Neural crest cell (in vitro differentiated cells): ENCODE measurements at places on chromosomes 13 and 19.

GRCh38 chr13:111948811-111949210 is 118.1 kb upstream of the SOX1 start:
- no peak for DNase-seq

DNA sequence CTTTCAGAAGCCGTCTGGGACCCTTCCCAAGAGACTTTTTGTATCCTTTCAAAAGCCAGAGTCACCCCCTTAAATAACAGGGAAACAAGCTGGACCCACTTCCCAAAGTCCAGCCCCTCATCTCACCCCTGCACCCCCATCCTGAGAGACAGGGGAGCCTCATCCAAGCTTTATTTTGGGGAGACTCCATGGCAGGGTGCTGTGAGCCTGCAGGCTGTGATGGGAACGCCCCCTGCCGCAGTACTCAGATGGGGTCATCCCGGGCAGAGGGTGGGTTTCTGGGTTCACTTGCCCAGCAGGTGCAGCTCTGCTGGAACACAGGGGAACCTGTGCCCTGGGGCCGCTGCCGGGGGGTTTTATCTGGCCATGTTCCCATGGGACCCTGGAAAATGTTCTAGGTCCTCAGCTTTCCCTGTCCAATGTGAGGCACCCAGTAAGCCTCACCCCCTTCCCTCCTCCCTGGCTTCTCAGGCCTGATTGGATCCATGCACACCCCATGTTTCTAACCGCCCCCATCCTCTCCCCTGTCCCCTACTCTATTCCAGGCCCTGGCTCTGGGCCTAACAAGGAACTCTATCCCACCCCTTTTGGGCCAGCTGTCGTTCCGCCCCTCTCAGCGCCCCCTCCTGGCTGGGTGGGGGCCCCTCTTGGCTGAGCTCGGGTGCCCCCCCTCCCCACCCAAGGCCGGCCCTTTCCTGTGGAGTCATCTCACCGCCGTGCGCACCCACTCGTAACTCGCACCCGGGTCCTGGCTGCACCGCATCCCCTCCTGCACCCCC is 1.0 kb downstream of the HIF3A start:
- DNase-seq, result no peak

GRCh38 chr13:96771486-96772367 is 222.5 kb downstream of the OXGR1 start:
- DNase-seq, result no peak

DNA sequence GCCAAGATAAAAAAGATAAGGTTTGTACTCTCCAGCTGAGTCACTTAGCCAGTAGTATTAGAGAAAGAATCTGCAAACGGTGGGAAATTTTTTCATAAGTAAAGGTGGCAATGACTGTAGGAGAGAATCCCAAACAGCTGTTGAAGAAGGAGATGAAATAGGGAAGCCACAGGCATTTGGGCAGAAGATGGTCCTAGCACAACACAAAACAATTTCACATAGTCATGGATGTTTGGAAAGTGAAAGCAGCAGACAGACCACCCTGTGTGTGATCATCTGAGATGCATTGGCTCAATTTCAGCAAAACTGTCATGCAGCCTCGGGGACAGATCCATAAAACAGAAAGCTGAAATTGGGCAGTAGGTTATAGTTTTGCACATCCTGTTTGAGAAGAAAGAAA is 2832.4 kb downstream of the PCDH9 start:
- no peak for DNase-seq

DNA sequence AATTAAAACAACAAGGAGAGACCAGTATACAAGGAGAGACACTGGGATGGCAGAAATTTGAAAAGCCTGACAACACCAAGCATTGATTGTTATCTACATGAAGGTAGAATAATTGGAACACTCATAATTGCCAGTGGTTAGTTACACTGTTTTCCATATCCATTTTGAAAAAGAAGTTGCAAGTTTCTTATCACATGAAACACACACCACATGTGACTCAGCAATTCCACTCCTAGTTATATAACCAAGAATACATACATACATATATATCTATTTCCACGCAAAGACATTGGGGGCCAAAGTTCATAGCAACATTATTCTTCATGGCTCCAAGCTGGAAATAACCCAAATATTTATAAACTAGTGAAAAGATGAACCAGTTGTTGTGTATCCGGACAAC is 15.2 kb upstream of the PABPC3 start:
- no peak for DNase-seq

DNA sequence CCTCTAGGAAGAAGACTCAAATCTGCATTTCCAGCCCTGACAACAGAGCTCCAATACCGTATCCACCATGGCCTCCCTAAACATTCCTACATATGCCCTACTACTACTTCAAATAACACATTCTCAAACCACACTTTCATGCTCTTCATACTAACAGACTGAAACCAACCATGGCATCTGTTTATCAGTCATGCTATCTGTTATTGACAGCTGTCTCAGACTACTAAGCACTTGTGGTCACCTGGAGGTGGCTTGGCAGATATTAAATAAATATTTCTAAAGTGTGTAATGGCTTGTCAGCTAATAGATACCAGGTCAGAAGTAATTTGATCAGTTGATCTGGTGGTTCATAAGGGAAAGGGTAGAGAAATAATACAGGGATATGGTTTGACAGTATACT is 489.1 kb downstream of the DIAPH3 start:
- no peak for DNase-seq

GRCh38 chr19:31319465-31319864 is 29.8 kb downstream of the TSHZ3 start:
- no peak for DNase-seq

DNA sequence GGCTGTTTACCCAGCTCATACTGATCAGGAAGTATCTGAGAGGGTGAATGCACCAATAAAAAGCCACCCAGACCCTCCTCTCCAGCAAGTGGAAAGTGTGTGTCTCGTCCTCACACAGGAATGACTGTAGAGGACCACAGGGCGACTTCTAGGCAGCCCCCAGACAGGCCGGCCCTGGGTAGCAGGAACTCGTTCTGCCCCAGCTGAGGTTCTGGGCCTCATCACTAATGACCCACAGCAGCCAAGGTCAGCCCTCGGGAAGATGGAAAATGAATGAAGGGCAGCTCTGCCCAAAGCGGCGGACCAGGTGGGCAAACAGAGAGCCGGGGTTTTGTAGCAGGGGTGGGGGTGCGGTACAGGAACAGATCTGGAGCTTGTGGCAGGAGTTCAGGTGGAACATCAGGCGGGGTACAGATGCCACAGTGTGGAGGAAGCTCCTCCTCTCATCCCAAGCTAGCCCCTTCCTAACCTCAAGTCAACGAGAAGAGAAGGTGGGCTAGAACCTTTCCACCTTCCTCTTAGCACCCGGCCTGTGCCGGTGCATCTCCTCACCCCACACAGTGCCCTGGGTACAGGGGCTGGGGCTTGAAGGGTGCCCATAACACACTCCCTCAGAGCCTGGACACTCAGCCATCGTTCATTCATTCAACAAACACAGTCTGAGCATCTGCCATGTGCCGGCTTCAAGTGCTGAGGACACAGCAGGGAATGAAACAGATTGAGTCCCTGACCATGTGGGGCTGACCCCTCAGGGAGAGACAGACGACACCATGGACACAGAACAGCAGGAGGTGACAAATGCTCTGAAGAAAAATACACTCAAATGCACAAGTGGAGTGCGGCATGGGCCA is 36.2 kb downstream of the RFX2 start:
- DNase-seq, result no peak

DNA sequence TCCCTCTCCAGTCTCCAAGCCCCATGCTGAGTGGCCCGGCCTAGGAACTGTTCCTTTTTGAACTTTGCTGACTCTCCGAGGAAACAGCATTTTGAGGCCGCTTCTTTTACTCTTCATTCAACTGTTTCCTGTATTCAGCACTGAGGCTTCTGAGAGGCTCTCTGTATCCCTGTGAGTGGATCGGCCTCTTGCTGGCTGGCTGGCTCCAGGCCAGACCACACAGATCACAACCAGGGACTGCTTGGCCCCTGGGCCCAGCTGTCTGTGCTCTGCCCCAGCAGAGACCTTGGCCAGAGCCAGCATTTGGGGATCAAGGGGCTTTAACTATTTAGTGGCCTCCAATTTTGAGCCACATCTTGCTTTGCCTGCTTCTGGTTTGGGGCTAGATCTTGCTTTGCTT is 75.6 kb upstream of the KL start:
- DNase-seq, result no peak

DNA sequence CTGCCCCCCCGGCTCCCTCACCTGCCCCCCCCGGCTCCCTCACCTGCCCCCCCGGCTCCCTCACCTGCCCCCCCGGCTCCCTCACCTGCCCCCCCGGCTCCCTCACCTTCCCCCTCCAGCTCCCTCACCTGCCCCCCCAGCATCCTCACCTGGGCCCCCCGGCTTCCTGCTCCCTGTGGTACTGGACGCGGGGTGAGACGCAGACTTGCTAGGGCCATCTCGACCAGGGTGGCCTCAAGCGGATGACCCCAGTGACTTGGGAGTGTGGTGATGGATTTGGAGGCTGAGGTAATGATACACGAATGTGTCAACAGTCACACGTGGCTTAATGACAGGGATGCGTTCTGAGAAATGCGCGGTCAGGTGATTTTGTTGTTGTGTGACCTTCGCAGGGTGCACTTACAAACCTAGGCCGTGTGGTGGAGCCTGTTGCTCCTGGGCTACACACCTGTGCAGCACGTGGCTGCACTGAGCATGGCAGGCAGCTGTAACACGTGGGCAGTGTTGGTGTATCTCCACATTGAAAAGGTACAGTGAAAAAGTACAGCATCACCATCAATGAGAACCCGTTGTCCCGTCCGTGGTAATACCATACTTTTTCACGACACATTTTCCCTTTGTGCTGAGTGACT is 197.8 kb downstream of the TEX29 start:
- DNase-seq, result no peak

DNA sequence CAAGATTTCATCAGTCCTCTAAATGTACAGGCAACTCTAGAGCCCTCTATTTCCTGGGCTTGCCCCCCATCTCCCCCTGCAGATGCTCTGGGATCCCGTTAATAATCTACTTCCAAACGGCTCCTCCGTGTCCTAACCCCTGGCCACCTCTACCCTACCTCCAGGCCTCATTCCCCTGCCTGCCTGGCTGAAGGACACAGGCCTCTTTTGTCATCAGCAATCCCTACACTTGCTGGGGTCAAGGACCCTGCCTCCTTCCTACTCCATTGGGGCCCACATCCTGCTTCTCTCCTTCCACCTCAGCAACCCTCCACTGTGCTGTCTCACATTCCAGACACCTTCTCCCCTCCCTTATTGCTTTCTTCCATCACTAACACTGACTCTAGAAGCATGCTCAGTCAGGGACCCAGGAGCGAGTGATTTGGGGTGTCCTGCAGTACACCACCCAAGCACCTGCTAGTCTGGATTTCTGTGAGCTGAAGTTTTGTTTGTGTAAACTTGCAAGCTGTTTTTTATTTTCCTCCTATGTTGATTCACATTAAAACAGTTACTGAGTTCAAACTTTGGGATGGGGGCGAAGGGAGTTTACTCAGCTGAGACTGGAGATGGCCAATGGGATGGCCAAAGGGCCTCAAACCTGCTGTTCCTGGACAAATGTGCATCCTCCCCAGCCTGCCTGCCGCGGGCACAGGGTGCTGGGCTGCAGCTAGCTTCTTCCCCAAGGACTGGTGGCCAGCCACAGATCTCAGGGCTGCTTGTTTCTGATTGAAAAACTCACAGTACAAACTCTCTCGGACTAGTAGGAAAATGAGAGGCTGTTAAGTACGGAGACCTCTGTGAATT is 314.7 kb downstream of the FOXO1 start:
- DNase-seq, result no peak

- DNase-seq, result no peak
Measured at GRCh38 chr19:7415163-7415856, 66.6 kb downstream of the ARHGEF18 start.

- no peak for DNase-seq
Measured at GRCh38 chr13:68027306-68027705, 797.2 kb upstream of the PCDH9 start.

DNA sequence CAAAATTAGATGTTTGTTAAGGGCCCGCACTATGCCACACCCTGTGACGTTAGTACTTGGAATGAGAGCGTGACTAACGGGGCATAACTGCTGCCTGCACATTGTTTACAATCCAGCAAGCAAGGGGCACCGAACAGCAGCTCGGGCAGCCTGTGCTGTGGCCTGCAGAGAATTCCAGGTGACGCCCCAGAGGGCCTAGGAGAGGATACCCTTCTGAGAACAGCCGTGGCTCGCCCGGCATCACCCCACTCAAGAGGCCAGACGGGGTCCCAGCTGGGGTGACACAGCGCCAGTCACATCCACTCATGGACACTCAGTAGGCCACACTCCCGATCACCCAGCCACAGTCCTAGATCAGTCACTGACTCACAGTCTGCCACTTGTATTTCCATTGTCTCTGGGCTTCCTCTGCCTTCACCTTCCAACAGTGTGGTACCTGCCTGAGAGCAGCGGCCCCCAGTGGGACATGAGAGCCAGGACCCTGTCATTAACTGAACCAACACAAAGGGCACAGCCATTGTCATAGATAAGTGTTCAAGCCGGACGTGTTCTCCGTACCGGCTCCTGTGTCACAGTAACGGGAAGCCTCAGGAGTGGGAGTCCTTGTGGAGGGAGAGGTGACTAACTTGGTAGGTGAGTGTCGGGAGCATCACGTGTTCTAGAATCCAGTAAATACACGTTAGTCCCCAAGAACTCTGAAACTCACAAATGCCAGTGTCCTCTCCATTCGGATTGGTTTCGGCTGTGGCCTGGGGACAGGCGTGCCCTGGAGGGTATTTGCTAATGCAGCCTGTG is 7.5 kb downstream of the ZNF331 start:
- no peak for DNase-seq

GRCh38 chr13:112761701-112762689 is 72.2 kb downstream of the ATP11A start:
- DNase-seq, result no peak

- no peak for DNase-seq
Measured at GRCh38 chr13:49925881-49926418, 10.2 kb downstream of the SPRYD7 start.
